GM23248 (cell line): ENCODE measurements at places on chromosomes 7 and 10. TPM values are rescaled to one million over a fixed set of nuclear protein-coding genes. Genes with fewer than 3 reads are reported as not detected.

Gene VSTM2A
- not detected in 2 replicates for total RNA-seq

- no peaks in the 10 kb centered on the region for H3K27me3 ChIP-seq
- H3K36me3 ChIP-seq, result no peaks in the 10 kb centered on the region
- no peak overlapping the region for H3K4me3 ChIP-seq
- H3K27ac ChIP-seq, result 0 out of 2 replicates have a peak overlapping the region, but pooled peaks have one; percentile 19
Measured at GRCh38 chr7:91685544-91685943, 195.0 kb downstream of the MTERF1 start.

DNA sequence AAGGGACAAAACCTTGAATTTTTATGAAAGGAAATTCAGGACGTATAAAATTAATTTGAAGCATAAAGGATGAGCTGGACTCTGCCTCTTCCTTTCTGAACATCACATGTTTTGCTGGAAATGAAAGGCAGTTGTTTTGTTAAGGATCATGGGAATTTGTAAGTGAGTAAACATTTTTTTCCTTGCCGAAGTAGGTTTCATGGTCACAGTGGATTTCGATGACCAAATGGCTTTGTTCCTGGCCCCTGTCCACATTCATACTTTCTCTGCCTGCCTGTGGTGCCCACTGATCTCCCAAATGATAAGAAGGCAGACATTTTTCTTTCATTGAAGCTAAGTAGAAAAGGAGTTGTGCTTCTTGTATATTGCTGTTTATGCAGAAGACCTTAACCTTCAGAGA, 104.2 kb downstream of the ARID5B start:
- H3K36me3 ChIP-seq, result no peaks in the 10 kb centered on the region
- H3K4me1 ChIP-seq, result peaks cover 12% of the 10 kb centered on the region
- H3K4me3 ChIP-seq, result no peak overlapping the region
- peak overlapping the region; percentile 15; the same call in 1 of the 2 replicates for H3K27ac ChIP-seq
- DNase-seq, result no peak

DNA sequence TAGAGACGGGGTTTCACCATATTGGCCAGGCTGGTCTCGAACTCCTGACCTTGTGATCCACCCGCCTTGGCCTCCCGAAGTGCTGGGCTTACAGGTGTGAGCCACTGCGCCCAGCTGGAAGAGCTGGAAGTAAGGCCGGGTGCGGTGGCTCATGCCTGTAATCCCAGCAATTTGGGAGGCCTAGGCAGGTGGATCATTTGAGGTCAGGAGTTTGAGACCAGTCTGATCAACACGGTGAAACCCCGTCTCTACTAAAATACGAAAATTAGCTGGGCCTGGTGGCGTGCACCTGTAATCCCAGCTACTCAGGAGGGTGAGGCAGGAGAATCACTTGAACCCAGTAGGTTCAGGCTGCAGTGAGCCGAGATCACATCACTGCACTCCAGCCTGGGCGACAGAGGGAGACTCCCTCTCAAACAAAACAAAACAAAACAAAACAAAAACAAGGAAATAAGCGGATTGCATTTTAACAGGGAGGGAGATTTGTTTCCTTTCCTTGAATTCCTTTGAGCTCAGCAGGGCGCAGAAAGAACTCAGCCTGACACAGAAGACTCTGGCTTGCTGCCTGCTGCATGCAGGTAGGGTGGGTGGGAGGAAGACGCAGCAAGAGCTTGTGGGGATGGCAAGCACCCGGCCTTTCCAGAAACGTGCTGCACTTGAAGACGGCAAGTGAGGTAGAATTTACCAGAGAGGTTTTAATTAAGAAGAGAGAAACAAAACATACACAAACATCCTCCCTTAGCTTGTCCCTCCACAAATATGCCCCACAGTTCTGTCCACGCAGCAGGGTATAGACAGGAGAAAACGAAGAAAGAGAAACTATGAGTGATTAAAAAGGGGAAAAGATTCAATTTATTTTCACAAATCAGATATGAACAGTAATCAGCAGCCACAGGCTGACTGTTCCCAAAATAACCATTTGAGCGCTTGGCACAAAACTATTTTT, 148.0 kb downstream of the RNF216 start:
- H3K27ac ChIP-seq, result peak overlapping the region; percentile 79
- H3K4me3 ChIP-seq, result peak overlapping the region; percentile 44
- H3K4me1 ChIP-seq, result peaks cover 60% of the 10 kb centered on the region
- no peaks in the 10 kb centered on the region for H3K27me3 ChIP-seq
- peak; percentile 40 for DNase-seq

DNA sequence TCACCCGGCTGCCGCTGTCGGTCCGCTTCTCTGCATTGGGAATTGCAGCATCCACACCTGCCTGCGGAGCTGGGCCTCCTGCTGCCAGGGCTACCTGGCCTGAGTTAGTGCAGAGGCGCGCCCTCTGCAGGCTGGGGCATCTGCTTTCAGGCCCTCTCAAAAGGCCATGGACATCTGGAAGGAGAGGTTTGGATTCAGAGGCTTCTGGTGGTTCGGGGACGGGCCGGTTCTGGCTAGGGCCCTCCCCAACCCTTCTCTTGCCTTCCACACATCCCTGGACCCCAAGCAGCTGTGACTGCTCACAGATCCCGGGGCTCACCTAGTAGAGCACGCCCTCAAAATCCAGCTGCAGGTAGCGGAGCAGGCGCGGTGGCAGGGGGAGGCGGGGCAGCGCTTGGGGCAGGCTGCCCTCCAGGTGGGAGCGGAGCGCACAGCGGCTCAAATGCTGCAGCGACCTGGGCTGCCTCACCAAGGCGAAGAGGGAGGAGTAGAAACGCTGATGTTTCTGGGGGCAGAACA, 8.4 kb upstream of the GBX1 start:
- H3K27me3 ChIP-seq, result peaks cover 59% of the 10 kb centered on the region
- no peak overlapping the region for H3K4me3 ChIP-seq
- no peaks in the 10 kb centered on the region for H3K36me3 ChIP-seq
- H3K4me1 ChIP-seq, result no peaks in the 10 kb centered on the region

Gene AEBP1
- 53.0 and 63.2 TPM in 2 replicates for total RNA-seq
